ENCODE measurements at places on chromosomes 1 and 21.
A peak's percentile ranks its signal among the peaks of the same experiment; 100 is the strongest.

- DNase-seq = no peak
These were observed 1.5 kb downstream of the CDC7 start for GRCh38 chr1:91501971-91502671.

DNA sequence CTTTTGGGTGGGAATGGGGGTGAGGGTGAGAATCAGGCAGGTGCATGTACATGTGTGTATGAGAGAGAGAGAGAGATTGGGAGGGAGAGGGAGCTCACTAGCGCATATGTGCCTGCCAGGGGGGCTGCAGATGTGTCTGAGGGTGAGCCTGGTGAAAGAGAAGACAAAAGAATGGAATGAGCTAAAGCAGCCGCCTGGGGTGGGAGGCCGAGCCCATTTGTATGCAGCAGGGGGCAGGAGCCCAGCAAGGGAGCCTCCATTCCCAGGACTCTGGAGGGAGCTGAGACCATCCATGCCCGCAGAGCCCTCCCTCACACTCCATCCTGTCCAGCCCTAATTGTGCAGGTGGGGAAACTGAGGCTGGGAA lies 95.0 kb downstream of the EPHB2 start:
- DNase-seq = no peak

- no peak for DNase-seq
These were observed 80.0 kb downstream of the JMJD4 start for GRCh38 chr1:227654858-227655752.

DNA sequence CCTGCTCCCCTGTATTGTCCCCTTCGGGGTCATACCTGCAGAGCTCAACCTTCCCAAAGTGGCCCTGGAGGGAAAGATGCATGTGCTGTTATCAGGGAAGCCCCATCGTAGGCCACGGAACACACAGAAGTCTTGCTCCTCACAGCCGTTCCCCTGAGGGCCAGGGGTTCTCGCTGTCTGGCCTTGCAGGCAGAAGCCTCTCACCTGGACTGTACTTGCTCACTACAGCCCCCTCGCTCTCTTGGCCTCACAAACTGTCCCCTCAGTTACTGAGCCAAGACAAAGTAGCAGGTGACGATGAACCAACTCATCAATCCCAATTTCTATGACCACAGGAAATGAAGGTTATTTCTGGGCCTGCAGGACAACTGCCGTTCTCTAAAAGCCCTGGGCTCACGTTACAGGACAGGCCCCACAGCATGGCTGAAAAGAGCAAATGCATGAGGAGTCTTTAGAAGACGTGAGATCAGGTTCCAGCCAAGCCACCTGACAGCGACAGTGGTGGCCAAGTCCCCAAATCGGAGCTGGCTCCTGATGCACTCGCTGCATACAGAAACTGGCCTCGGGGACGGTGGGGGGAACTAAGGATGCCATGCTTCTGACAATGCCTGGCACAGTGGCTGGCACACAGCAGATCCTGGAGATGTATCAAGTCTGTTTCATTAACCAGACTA lies 95.0 kb downstream of the RAVER2 start:
- no peak for DNase-seq

GRCh38 chr1:212957546-212957945 lies 7.2 kb downstream of the VASH2 start:
- DNase-seq = no peak

GRCh38 chr1:31751822-31752241 lies 12.3 kb downstream of the ADGRB2 start:
- no peak for DNase-seq

GRCh38 chr1:6113745-6114144 lies 66.4 kb downstream of the CHD5 start:
- DNase-seq = no peak

DNA sequence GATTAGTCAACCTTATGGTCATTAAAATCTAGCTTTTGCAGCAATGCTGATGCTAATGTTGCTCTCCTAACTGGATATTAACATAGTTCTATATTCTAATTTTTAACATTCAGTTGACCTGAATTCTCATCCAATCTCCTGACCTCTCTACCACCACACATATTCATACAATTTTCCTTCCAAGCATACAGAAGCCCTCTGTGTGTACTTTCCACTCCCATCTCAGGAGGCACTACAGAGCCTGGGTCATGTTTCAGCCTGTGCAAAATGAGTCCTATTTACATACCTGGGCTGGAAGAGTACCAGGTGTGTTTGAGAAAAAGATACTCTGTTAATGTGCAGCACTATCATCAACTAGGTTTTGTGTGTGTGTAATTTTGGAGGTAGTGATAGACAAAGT lies 486.3 kb downstream of the NEGR1 start:
- no peak for DNase-seq

DNA sequence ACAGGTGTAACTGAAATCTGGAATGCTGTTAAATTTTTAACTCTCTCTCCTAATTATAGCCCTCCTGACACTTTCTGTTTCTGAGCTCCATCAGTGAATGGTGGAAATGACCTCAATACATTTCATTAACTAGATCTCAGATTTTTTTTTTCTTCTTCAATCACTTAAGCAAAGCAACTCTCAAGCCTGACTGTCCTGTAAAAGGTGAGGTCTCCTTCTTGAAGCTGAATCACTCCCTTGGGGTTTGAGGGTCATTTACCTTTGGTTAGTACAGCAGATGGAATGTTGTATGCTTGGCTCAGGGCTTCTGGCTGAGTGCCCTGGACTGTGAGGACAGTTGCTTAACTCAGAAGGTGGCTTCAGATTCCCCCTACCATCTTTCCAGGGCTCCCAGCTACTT lies 518.7 kb downstream of the PTPRC start:
- DNase-seq = no peak

- no peak for DNase-seq
These were observed 579.6 kb upstream of the NR5A2 start for GRCh38 chr1:199447906-199448305.

DNA sequence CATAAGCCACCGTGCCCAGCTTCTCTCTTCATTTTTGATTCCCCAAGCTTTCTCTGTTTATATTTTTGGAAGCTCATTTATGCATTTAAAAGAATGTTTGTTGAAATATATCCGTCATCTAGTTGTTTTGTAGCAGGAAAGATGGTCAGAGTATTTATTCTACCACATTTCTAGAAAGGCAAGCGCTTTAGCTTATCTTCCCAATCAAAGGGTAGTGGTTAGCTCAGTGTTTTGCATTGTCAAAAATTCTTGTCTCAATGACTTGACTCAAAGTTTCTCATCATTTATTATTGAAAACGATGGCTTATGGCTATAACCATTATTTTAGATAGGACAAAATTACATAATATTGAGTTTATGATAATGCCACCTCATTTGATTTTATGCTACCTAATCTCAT lies 116.1 kb upstream of the ZP4 start:
- DNase-seq = no peak

DNA sequence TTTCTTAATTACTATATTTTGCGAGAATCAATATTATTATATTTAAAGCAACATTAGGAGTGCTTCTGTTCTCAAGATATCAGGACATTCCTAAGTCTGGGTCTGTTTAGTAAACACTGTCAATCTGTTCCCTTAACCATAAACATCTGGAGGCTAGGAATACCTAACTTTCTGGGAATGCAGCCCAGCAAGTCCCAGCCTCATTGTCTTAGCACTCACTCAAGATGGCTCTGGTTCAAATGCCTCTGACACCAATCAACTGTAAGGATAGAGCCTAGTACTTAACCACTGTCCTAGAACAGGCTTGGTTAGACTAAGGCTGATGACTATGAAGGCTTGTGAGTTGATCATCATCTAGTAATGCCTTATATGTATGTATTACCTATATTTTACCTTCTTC lies 61.5 kb downstream of the TNN start:
- DNase-seq = no peak

DNA sequence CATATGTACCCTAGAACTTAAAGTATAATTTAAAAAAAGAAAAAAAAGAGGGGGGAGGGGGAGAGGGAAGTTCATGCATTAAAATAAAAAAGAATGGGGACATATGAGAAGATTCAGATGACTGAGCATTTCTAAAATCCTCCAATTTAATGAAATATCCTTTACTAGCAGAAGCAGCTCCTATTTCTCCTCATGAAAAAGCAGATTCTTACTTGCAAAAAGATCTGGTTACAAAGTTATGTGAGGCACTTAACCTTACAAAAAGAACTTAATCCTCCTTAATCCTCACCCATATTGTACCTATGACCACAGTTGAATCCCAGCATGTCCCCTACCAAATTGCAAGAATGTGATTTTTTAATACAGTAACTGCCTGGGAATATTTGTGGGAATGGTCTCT lies 298.5 kb downstream of the SRGAP2C start:
- no peak for DNase-seq

DNA sequence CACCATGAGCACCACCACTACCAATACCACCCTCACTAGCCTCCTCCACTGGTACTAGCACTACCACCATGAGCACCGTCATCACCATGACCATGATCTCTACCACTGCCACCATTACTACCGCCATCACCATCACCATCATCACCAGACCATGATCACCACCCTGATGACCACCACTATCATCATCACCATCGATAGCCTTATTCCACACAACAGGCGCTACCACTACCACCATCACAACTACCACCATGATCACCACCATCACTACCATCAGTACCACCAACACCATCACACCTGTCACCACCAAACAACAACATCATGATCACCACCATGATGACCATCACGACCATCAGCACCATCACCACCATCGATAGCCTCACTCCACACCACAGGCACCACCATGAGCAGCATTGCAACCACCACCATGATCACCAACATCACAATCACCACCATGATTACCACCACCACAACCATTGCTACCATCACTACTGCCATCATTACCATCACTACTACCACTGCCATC lies 56.6 kb upstream of the CASZ1 start:
- no peak for DNase-seq

DNA sequence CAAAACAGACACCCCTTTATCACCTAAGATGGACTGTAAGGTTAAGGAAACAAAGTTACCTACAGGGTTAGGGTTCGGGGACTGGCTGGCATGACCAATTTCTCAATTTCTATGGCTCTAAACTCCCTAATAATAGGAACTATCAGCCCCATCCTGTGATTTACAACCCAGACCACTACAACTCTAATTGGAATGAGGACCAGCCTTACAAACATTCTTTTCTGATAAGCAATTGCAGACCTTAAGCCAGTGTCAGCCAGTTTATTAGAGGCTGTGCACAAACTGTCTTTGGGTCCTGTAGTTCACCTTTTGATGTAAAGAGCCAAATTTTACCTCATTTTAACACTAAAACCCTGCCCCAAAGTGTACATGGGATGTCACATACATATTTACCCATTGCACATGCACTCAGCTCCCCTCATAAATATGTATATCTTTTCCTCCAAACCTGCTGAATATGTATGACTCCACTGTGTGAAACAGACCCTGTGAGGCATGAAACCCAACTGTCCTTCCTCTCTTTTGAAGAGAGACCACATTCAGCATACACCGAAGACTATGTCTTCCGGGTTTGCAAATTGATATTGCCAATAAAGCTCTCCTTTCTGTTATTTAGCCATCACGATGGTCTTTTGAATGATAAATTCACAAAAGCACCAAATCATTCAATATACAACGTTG lies 7.3 kb upstream of the APP start:
- no peak for DNase-seq

- DNase-seq = no peak
These were observed 172.2 kb upstream of the RRP15 start for GRCh38 chr1:218112862-218113261.

DNA sequence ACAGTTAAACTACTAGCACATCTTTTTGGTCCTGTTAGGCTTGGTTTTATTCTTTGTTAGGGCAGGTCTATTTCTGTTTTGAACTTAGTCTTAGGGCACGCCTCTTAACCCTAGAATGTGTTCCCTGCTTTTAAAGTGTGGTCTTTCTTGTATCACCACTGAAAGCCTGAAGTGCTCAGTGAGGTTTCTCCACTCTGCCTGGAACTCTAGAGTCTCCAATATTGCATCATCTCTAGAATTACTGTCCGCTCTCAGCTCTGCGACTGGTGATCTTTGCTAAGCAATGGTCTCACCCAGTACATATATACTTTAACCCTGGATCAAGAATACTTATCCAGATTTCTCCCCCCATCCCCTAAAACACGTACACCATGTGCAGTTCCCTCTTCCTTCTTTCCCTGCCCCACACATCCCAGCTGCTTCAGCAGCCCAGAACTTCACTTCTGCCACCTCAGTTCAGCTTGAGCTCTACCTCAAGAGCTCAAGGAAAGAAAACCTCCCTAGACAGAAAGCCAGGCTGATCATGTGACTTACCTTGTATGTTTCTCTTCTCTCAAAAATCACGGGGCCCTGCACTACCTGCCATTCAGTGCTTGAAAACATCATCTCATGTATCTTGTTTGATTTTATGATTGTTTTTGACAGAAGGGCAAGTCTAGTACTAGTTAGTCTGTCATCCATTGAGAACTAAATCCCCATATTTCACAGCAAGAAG lies 59.9 kb downstream of the TENT5C start:
- no peak for DNase-seq

GRCh38 chr1:3368711-3369445 lies 85.6 kb upstream of the ARHGEF16 start:
- no peak for DNase-seq

DNA sequence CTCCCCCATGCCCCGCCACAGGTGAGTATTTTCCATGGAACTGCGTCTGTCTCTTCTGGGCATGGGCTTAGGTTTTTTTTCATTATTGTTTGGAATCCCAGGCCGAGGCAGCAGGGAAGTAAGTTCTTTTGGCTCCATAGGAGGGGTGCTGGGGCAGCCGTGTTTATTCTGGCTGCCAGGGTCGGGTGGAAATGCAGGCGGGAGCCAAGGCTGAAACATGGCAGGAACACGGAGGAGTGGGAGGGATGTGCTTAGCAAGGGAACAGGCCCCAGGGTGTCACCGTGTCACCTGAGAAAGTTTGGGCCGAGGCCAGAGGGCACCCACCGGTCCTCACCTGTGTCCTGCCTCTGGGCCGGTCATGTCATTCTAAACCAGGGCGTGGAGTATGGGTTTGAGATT lies 4.5 kb upstream of the DHRS3 start:
- DNase-seq = no peak

DNA sequence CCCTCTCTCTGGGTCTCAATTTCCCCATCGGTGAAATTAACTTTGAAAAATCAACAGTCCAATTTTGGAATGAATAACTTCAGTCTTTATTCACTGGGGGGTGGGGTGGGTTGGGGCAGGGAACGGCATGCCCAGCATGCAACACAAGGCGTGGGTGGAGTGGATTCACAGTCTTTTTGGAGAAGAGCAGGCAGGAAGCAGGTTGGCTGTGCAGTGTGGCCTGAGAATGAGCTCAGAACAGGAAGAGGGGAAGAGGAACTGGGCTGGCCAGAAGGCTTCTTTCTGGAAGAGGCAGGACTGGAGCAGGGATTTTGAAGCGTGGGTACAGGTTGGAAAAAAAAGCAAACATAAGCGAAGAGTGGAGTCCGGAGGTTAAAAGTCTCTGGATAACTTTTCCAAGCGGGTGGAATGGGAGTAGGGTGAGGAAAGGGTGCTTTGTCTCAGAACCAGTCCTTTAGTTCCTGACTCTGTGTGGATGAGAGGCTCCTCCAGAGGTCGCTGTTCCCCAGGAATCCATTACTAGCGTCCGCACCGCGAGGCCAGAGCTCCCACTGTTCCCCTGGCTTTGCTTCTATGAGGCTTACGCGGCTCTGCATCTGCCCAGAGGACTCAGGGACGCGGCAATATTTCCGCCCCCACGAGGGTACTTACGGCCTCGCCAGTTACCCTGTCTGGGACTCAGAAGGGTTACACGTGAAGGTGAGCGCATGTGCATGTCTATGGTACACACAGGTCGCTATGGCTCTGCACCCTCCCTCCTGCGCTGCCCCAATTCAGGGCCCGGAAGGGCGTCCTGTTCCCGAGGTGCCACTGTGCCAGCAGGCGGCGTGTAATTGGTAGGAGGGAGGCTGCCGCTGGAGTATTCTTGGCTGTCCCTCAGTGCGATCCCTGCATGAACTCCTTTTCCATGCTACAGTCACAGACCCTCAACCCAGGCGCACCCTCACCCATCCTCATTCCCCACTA lies 5.5 kb upstream of the FOXD2 start:
- peak; percentile 60 for DNase-seq
